ENCODE measurements at places on chromosomes 6 and 20.

DNA sequence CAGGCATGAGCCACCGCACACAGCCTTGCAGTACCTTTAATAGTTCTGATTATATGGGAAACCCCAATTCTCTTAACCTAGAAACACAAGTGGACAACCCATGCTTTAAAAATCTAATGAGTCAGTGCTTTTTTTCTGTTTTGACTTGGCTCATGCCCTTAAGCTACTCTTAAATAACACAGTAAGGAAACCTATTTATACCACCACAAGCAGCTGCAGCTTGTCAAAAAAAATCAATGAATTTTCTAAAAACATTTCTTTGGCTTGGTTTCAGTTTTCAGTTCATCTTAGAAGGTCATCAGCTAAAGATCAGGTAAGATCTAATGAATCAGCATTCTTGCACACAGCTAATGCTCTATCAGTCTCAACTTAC, 124.1 kb upstream of the DST start:
- peak; percentile 65 for DNase-seq

GRCh38 chr6:83294676-83295075, 101.5 kb downstream of the RWDD2A start:
- no peak for DNase-seq

GRCh38 chr6:73207221-73207837, 18.0 kb downstream of the KHDC1L start:
- peak; percentile 1 for DNase-seq

DNA sequence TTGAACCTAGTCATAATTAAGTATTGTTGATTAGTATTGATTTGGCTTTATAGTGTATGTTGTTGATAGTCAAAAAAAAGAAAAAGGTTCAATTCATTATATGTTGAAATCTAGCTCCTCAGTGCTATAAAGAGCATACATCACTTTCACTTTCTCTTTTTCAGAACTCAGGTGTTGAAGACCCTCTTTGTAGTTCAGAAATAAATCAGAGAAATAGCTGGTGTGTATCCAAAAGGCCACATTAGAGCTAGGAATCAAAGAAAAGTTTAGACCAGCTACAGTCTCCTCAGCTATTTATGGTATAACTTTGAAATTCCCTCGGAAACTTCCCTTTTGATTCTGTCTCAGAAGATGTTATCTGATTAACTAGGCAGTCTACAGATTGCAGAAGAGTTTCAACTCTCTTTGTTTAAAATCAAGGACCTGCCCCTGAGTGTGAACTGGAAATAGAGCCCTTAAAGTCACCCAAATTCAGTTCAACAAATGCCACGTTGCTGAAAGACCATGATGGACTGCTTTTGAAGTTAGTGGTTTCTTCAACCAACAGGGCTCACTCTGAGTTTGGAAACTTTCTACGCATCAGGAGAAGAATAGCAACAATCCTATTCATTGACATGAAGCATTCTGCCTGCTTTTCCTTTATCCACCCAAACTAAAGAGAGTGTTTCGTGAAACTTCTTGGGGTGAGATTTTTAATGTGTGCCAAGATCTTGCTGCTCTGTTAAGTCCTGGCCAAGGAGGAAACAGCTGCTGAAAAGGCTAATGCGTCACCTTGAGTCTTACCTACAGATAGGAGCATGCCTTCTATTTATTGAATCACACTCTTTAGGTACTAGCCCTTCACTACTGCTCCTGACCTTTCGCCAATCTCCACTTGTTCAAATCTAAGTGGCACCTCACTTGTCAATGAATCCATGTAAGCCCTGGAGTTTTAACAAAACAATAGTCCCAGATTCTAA, 111.7 kb downstream of the TNFRSF21 start:
- DNase-seq = no peak

- no peak for DNase-seq
Measured at GRCh38 chr6:136599329-136600011, 49.2 kb upstream of the MAP7 start.

GRCh38 chr6:51865996-51866395, 221.4 kb downstream of the PKHD1 start:
- DNase-seq = no peak

- peak; percentile 54 for DNase-seq
Measured at GRCh38 chr6:139882234-139882633, 507.8 kb upstream of the CITED2 start.

- no peak for DNase-seq
Measured at GRCh38 chr6:3900744-3901336, 51.7 kb downstream of the FAM50B start.

DNA sequence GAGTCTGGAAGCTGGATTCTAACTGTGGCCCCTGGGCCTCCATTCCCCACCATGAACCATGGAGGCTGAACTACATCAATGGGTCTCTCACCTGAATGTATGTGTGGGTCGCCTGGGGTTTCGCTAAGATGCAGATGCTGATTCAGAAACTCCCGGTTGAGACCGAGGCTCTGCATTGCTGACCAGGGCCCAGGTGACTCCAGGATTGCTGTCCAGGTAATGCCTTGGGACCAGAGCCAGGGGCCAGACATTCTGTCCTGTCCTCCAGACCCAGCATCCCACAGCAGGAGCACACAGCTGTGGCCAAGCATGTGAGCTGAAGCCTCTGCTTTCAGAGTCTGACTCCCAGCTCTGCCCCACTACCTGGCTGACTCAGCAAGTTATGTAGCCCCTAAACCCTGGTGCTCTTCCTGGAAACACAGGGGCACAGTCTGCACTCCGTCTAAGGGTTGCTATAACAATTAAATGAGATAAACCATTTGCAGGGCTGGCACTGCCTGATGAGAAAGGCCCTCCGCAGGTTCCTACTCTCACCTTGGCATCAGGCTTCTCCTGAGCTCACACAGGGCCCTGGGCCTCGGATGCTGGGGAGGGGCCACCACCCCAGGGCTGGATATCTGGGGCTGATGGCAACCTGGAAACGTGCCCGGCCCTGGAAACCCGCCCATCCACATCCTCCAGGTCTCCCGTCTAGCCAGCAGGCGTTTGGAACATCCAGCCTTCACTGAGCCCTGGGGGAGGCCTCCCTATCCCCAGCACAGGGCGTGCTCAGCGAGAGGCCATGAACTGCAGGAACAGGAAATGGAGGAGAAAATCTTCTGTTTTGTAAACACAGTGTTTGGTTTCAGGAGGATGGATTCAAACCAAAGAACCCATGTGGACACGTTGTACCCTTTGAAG, 175.7 kb downstream of the DLL1 start:
- DNase-seq = no peak

GRCh38 chr6:34015586-34015985, 130.3 kb downstream of the GRM4 start:
- DNase-seq = no peak

GRCh38 chr6:82013561-82014530, 233.7 kb downstream of the IBTK start:
- DNase-seq = no peak

GRCh38 chr20:44183282-44183681, 3.7 kb downstream of the JPH2 start:
- no peak for DNase-seq

DNA sequence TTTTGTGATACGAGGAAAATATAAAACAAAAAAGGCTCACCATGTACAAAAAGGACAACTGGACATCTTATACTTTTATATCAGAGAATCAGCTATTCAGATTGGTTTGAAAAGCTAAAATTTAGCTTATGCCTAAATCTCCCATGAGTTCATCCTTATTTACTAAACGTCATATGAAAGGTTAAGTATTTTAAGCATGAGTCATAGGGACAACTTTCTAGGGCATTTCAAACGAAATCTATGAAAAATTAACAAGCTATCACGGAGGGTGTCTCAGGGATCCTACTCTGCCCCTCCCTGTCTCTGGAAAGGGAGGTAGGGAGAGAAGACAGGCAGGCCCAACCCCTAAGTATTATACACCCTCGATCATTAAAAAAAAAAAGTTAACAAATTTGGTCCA, 124.1 kb upstream of the LOC128125822 start:
- DNase-seq = no peak

- DNase-seq = no peak
Measured at GRCh38 chr6:37092923-37093727, 76.8 kb upstream of the PIM1 start.

DNA sequence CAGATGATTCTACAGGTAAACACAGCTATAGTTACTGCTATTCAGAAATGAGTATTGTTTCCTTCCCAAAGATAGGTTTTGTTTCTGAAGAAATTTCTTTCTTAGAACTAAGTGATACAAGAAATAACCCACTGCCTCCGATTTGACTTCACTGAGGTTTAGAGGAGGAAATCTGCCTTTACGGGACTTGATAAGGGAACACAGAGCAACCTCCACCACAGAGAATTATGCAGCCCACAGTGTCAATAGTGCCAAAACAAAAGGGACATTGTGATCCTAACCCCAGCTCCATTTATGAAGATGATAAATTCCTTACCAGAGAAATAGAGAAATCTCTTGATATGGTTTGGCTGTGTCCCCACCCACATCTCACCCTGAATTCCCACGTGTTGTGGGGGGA, 164.6 kb downstream of the ZNF217 start:
- no peak for DNase-seq
